ENCODE measurements at places on chromosomes 4 and X.

DNA sequence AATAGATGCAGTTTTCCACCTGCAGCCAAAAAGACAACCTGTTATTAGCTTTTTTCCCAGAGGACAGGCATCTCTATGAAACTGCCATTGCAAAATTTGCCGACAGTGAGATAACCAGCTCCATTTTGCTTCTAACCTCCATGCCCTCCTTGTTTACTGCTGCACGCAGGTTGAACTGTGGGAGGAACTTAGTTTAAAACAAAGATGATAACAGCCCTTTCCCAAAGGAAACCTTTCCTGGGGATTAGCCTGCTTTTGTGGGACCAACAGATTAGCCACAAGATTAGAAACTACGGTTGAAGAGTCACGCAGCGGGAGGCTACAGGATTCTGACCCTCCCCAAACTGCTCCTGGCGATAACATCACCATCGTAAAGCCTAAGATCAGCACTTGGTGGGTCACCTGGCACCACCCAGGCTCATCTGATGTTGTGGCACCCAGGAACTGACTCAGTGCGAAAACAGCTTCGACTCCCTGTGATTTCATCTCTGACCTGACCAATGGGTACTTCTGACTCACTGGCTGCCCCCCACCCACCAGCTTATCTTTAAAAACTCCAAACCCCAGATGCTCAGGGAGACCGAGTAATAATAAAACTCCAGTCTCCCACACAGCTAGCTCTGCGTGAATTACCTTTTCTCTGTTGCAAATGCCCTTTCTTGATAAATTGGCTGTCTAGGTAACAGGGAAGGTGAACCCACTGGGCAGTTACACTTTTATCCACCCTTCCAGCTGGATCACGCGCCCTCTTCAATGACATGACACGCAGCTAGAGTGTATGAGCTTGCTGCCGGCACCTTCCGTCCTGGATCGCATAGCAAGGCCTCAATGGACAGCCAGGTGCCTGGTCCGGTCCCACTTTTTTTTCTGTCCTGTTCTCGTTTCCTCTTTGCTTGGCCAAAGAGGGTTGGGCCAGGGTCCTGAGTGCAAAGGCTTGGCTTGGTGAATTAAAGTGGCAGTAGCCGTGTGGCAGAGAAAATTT, 27.2 kb downstream of the NOP14 start:
- DNase-seq, result no peak

- no peak for DNase-seq
Measured at GRCh38 chr4:172109466-172109865, 296.3 kb downstream of the GALNTL6 start.

DNA sequence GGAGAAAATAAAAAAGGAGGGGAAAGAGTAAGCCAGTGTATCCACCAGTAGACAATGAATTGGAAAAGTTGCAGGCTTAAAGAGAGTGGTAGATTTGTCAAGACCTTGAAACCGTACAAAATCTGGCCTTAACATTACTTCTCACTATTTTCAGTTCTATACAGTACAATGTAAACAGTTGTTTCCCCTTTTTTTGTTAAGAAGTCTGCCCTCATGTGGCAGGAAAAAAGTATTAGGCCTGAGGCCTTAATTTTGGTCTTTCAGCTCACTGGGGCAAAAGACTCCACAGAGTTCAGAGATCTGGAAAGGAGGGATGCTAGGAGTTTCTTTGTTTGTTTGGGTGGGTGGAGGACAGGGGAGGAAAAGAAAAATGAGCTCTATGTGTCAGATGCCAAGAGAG, 92.8 kb upstream of the CCDC160 start:
- no peak for DNase-seq

DNA sequence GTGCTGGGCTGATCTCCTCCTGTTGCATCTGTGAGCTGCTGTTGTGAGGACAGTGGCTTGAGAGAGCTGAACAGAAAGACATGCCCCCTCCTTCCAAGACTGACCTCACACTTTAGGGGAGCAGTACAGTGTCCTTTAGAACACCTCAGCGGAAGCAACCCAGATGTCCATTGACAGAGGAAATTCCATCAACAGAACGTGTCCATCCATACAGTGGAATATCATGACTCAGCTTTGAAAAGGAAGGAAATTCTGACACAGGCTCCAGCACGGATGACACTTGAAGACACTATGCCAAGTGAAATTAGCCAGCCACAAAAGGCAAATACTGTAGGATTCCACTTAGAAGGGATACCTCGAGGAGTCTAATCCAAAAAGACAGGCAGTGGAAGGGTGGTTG, 103.5 kb downstream of the GPR143 start:
- DNase-seq, result no peak

GRCh38 chrX:40098264-40099054, 701 bp upstream of the BCOR start:
- DNase-seq, result no peak

DNA sequence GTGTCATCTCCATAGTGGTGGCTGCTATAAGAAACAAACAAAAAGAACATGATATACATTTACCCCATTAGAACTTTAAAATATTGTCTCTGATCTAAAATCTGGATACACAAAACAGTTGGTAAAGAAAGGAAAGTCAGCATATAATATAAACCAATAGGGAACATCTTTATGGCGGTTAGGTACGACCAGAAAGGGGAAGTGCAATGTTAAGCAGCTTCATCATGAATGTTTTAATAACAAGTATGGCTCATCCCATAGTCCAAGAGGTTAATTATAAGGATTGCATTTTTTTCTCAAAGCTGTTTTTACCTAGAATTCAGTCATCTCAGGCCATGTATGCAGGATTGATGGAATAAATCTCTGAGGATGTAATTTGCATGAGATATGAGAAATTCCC, 1869.7 kb downstream of the PCDH7 start:
- no peak for DNase-seq

- no peak for DNase-seq
Measured at GRCh38 chr4:30172416-30172815, 547.8 kb upstream of the PCDH7 start.

DNA sequence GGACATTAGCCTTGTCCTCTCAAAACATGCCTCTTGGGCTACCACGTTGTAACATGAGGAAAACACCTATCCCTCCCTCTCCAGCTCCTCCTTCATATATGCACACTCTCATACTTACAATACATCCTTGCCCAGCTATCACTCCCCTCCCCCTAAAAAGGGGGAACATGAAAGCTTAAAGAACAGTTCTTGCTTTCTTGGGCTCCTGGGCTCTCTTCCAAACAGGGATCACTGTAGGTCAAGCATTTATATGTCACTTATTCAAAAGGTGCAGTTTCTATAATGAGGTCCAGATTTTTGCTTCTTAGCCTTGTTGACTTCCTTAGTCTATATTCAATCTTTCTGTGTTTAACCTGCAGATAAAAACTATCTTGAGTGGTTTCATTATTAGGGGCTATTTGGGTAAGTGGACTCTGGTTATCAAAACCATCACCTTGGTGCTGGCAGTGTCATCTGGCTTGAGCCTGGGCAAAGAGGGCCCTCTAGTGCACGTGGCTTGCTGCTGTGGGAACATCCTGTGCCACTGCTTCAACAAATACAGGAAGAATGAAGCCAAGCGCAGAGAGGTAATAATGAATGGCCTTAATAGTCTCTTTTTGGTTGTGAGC, 119.4 kb downstream of the AKAP4 start:
- no peak for DNase-seq

DNA sequence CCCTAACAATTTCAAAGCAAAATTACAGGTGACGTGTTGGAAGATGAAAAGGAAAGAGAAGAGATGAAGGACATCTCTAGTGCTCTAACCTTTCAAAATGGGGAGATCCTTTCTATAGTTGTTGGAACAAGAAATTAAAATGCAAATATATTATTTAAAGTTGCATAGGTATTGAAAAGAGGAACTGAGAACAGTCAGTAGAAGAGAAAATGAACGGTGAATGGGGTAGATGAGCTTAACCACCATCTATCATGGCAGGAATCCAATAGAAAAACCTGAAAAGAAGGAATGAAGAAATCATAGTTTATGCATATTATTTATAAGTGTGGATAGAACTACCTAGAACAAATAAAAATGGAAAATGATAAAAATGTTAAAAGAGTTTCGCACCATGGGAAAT, 42.0 kb downstream of the ANXA5 start:
- no peak for DNase-seq
